ENCODE measurements at places on chromosomes 3 and 15.

DNA sequence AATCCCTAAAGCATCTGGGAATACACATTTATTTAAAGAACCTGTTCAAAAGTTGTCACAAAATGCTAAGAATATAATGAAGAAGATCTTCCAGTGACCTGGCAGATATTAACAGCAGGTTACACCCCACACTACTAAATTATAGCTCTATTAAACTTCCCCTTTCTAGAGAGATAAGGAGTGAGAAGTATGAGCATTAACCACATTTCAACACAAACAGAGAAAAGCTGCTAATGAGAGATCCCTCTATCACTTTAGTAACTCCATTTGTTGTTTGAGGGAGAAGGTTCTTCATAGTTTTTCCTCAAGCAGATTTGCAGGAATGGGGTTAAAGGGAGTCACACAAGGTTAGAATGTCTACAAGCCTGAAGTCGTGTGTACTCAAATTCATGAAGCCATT, 3.6 kb downstream of the COL8A1 start:
- DNase-seq, result no peak

GRCh38 chr3:170331143-170331542, 26.4 kb upstream of the SKIL start:
- DNase-seq, result no peak

GRCh38 chr3:162224746-162225145, 728.1 kb downstream of the OTOL1 start:
- no peak for DNase-seq

- DNase-seq, result no peak
Measured at GRCh38 chr3:31635545-31635944, 102.8 kb downstream of the STT3B start.

GRCh38 chr3:29240248-29240647, 40.6 kb upstream of the RBMS3 start:
- no peak for DNase-seq

- DNase-seq, result no peak
Measured at GRCh38 chr3:14352002-14352627, 50.3 kb upstream of the SLC6A6 start.

DNA sequence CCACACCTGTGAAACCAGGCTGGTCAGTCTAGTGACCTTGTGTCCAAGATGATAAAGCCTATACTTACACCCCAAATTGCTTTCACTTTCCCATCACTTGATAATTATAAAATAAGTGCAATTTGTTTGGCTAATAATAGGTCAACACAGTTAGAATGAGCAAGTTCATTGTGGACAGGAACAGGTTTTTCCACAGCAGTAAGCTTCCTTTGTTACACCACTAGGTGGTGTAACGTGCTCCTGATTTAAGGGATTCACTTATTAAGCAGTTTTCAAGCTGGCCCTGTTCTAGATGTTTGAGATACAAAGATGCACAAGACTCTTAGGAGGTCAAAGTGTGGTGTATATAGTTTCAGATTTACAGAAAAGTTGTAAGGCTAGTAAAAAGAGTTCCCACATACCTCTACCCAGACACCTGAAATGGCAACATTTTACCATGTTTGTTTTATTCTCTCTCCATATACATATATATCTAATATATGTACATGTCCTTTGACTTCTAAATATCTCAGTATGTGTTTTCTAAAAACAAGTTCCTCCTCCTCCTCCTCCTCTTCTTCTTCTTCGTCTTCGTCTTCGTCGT, 6.8 kb upstream of the MFSD1 start:
- DNase-seq, result no peak

Measured in CD4-positive, alpha-beta T cell treated with Interferon alpha-2 for 1 hour (primary cell).